HS-27A (cell line): ENCODE measurements at places on chromosomes 13 and 19.
A peak's percentile ranks its signal among the peaks of the same experiment; 100 is the strongest.

DNA sequence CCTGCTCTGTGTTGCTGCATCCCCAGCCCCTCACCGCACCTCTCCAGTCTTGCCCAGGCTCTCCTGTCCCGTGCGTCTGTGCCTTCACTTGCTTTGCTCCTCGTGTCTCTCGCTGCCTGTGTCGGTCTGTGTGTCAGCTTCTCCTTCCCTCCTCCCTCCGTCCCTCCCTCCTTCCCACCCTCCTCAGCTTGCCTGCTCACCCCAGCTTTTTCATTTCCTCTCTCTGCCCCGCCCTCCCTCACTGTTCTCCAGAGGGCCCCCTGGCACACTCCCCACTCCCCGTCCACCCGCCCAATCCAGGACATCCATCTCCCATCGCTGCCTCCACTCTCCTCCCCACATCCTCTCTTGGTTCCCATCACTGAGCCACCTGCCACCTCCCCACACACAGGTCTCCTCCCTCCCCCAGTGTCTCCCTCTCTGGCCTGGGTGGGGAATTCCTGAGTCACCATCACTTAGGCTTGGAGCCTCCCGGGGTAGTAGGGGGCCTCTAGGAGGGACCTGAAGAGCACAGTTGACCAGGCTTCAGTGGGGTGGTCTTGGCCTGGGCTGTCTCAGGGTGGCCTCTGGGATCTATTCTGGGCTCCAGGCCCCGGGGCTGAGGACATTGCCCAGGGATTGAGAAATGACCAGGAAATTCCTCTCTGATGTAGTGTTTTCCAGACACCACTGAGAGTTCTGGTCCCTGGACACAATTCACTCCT lies at the start of gene PTGIR:
PTGIR (minus strand) TSS at position 132 of the 704 bp plus-strand sequence. CDS start 864 bp downstream, outside the sequence.
- DNase-seq = no peak

DNA sequence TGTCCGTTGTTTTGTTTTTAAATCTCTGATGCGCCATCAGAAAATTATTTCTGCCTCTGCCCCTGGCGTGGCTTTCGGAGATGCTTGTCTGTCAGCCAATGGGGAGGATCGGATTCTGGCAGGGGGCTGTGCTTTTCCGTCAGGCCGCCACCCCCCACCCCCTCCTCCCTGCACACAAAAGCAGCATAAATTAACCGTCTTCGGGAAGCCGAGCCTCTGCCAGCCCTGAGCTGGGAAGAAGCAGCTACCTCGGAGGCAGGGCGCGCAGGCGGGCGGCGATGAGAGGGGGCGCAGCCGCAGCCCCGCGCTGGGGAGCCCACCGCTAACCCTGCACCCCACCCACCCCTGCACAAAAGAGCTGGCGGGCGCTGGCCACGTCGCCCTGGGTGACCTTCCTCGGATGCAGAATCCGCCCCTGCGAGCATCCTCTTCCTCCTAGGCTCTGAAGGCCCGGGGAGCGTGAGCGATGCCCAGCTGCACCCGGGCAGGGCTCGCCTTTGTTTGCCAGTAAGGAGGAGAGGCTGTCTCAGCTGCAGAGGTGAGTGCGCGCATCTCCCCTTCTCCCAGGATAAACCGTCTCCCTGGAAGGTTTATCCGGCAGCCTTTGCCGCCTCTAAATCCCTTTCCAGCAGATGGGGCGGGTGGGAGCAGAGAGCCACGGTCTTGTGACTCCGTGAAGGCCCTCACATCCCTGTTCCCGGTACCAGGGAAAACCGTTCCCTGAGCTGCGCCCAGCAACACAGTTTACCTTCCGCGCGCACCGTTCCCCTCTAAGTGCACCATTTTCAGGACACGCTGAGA lies at the start of gene ATCAY:
ATCAY (plus strand) TSS at position 215 of the 801 bp plus-strand sequence. CDS start 5,083 bp downstream, outside the sequence.
- DNase-seq = no peak

GRCh38 chr13:57286511-57287098 lies 119.6 kb downstream of the PRR20E start:
- no peak for DNase-seq

DNA sequence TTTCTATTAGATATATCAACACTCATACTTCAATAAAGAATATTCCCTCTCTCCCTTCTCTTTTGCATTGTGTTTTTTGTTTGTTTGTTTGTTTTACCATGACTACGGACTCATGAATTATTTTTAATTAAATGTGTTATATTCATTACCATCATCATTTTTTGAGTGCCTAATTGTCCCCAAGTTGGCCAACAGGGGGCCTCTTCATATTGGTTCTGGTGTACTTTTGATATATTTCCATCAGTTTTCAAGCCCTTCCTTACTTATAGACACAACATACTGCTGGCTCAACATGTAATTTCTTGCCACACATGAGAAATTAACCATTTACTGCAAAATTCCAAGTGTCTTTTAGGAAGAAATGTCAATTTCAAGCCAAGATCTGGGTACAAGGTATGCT lies 54.5 kb upstream of the GPC6 start:
- DNase-seq = no peak

GRCh38 chr13:69264362-69265334 lies 843.0 kb upstream of the ATXN8OS start:
- no peak for DNase-seq

DNA sequence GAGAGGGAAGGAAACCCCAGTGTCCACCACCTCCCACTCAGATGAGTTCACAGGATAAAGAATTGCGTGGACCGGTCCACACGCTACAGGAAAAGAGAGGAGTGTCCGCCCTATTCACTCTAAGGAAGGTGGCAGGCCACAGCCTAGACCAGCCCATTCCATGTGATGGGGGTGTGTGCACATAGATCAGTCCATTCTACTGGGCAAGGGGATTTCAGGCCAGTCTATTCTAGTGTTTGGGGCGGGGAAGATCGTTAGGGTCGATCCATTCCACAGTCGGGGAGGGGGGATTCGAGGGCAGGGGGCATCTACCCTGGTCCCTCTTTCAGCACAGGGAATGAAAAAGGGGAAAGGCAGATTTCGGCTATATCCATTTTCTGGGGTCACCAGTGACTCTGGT lies 7.8 kb downstream of the FIZ1 start:
- no peak for DNase-seq

GRCh38 chr19:6354098-6354674 lies 7.1 kb upstream of the CLPP start:
- no peak for DNase-seq

DNA sequence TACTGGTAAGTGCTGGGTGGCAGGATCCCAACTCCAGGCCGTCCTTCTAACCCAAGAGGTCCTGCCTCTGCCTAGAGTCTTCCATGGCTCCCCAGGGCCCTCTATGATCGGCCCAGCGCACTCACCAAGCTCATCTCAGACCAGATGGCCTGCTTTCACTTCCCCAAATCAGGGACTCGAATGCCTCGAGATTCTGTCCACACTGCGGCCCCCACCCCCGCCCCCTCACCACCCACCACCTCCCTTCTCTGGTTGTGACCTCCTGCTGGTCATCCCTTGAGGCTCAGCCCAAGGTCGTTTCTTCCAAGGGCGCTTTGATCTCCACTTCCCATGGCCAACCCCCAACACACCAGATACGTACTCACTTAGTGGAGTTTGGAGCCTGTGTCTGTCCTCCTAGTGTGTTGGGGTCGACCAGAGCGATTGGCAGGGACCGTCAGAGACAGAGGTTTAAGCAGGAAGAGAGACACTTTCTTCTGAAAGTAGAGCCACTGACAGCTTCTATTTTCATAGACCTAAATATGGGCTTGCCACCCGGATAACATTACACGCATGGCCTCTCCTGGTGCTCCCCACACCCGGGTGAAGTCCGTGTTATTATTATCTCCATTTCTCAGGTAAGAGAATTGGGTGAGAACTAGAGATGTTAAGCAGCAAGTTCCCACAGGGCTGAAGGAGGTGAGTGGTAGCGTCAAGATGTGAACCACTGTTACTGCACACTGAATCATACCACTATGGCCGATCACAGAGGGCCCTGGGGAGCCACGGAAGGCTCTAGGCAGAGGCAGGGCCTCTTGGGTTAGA lies at the start of gene FCER2:
FCER2 (minus strand) TSS at position 478 of the 804 bp plus-strand sequence. CDS start 2,371 bp downstream, outside the sequence.
- DNase-seq = no peak

GRCh38 chr19:35254341-35255297 lies 5.8 kb downstream of the LSR start:
- DNase-seq = no peak

- no peak for DNase-seq
Observed at GRCh38 chr19:38030686-38031422, 123.8 kb downstream of the SIPA1L3 start.

DNA sequence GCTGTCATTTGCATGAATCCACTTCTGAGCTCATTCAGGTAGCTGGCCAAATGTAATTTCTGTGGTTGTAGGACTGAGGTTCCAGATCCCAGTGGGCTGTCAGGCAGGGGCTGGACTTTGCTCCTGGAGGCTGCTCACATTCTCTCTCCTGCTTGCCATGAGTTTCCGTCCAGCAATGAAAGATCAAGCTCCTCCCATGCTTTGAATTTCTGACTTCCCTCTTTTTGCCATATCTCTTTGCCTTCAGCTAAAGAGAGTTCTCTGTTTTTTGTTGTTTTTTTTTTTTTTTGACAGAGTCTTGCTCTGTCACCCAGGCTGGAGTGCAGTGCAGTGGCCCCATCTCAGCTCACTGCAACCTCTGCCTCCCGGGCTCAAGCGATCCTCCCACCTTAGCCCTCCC lies 76.9 kb downstream of the ING1 start:
- DNase-seq = no peak

GRCh38 chr13:113869263-113869662 lies 5.4 kb upstream of the GAS6 start:
- no peak for DNase-seq

- no peak for DNase-seq
Observed at GRCh38 chr19:2912306-2912705, 11.6 kb downstream of the ZNF57 start.

DNA sequence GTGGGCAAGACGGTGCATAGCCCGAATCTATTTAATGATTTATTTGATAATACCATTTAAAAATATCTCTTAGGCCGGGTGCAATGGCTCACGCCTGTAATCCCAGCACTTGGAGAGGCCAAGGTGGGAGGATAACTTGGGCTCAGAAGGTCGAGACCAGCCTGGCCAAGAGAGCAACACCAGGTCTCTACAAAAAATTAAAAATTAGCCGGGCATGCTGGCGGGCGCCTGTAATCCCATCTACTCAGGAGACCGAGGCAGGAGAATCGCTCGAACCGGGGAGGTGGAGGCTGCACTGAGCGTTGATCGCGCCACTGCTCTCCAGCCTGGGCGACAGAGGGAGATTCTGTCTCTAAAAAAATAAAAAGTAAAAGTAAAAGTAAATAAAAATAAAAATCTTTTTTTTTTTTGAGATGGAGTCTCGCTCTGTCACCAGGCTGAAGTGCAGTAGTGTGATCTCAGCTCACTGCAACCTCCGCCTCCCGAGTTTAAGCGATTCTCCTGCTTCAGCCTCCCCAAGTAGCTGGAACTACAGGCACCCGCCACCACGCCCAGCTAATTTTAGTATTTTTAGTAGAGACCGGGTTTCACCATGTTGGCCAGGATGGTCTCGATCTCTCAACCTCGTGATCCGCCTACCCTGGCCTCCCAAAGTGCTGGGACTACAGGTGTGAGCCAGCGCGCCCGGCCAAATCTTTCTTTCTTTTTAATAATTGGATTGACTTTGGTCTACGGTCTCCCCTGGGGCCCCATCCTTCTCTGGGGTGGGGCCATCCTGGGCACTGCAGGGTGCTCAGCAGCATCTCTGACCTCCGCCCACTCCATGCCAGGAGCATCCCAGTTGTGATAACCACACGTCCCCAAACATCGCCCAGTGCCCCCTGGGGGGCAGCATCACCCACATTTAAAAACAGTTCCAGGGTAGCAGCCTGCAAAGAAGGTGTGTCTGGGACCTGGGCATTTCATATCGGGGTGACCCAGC lies 90.7 kb downstream of the GNG7 start:
- no peak for DNase-seq

DNA sequence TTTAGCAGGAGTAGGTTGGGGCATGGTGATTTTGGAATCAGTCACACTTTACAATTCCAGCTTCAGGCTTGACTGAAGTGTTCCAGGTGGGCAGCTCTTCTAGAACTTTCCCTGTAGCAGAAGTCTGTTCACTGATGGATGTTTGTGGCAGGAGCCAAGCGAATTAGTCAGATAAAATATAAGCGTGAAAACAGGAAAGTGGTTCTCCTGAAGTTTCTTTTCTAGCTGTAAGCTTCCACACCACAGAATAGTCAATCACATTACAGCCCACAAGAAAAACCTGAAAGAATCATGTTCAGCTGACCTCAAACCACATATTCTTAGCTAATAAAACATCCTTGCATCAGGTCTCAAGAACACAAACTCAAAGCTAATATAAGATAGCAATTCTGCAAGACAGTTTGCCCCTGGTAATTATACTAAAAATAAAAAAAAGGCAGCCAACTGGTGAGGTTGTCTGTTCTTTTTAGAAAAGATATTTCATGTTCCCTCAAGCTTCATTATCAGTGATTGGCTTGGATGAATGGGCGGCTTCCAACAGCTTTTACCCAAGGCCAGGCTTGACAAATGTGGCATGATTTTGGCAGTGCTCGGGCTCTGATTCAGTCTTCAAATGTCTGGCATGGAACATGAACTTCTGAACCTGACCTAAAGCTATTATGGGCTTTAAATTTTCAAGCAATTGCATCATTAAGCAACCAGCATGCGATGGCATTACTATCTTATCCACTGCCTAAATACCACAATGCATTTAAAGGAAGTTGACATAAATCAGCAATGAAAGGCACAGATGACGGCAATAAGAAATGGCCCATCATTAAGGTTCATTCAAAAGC lies 136.8 kb downstream of the DCLK1 start:
- peak; percentile 36 for DNase-seq

DNA sequence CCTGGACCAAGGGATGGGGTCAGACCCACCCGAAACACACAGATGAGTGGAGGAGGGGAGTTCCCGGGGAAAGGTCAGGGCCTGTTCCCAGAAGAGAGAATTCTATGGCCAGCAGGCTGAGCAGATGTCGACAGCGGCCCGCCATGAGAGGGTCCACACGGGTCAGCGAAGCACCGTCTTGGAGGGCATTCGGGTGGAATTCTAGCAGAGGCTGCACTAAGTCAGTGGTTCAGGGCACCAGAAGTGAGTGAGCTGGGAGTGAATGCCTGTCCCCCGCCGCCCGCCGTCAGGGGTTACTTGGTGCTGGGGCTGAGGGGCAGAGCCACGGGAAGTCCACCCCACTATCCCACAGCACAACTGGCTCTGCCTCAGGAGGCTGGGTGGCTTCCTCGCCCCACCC lies 96.2 kb upstream of the VSTM2B start:
- DNase-seq = no peak

- no peak for DNase-seq
Observed at GRCh38 chr19:14166999-14167575, 30.7 kb upstream of the ASF1B start.

DNA sequence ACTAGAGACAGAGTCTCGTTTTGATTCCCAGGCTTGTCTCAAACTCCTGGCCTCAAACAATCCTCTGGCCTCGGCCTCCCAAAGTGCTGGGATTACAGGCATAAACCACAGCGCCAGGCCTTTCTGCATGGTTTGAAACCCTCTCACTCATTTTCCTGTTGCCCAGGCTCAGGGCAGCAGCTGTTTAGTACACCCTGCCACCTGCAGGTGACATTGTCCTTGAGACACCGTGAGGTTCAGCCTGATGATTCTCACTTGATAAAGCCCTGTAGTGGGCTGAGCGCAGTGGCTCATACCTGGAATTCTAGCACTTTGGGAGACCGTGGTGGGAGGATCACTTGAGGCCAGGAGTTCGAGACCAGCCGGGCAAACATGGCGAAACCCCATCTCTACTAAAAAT lies 12.5 kb downstream of the IL12RB1 start:
- no peak for DNase-seq
